ENCODE measurements at places on chromosomes 7 and 10. TPM values are rescaled to one million over a fixed set of nuclear protein-coding genes. Genes with fewer than 3 reads are reported as not detected.

Gene OPN4
- not detected for total RNA-seq

Gene OR13A1
- not detected for total RNA-seq

Gene ZNF722
- total RNA-seq = not detected

Gene INMT
- total RNA-seq = not detected

DNA sequence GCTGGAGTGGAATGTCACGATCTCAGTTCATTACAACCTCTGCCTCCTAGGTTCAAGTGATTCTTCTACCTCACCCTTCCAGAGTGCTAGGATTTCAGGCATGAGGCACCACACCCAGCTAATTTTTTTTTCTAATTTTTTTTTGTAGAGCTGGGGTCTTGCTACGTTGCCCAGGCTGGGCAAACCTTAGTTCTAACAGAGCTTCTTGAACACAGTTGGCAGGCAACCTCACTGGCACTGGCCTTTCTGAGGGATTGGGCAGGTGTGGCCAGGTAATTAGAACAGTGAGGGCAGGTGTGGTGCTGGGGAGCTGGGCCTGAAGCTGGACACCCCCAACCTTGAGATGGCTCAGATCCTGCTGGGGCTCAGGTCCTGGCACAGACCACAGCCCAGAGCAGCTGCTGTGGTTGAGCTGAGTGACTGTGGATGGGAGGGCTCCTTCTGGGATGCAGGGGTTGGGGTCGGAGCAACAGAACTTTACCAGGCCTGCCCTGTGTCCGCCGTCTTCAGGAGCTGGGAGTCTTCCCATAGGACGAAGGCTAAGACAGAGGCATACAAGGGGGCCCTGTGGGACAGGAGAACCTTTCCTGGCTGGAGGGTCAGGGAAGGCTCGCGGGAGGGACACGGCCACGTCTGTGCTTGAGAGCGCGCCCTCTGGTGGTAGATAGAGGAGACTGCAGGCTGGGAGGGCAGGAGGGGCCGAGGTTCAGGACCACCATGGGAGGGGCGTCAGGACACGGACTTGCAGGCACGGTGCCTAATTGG lies 48.2 kb downstream of the COL26A1 start:
- no peak for DNase-seq

GRCh38 chr7:91835826-91836368 lies 44.6 kb downstream of the MTERF1 start:
- DNase-seq = no peak

GRCh38 chr10:33031815-33032653 lies 74.0 kb upstream of the ITGB1 start:
- no peak for DNase-seq

- no peak for DNase-seq
Observed at GRCh38 chr7:2843711-2844152, 376 bp downstream of the GNA12 start.

DNA sequence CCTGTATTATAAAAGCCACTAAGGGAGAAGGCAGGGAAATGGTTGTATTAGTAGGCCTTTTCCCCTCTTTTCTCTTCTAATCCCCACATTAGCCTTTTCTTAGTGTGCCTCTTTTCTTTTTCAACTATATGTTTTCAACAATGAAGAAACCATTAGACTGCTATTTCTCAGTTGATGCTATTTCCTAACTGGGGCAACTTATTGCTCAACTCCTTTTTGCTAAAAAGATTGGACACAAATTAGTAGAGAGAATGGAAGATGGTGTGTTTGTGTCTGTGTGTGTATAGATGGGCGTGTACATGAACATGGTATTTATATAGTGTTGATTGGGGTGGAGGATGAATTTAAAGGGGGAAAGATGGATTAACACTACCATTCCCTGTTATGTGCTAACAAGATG lies 28.4 kb downstream of the TBC1D12 start:
- no peak for DNase-seq

DNA sequence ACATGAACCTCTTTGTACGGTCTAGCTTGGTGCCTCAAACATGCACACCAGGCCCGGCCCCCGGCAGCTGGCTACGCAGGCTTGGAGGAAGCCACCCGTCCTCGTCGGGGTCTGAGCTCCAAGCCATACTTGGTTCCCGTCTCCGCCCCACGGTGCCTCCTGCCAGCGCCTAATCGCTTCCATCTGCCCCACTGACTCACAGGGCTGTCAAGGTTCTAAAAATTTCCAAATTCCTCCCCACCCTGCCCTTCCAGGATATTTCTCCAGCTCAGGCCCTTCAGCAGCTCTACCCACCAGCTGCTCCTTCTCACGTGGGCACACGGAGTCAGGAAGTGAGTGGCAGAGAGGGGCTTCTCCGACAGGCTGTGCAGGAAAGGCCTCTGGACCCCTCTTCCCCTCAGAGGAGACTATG lies 38.8 kb downstream of the TMEM270 start:
- no peak for DNase-seq

- DNase-seq = no peak
Observed at GRCh38 chr10:101028446-101029337, 2.2 kb downstream of the PDZD7 start.

DNA sequence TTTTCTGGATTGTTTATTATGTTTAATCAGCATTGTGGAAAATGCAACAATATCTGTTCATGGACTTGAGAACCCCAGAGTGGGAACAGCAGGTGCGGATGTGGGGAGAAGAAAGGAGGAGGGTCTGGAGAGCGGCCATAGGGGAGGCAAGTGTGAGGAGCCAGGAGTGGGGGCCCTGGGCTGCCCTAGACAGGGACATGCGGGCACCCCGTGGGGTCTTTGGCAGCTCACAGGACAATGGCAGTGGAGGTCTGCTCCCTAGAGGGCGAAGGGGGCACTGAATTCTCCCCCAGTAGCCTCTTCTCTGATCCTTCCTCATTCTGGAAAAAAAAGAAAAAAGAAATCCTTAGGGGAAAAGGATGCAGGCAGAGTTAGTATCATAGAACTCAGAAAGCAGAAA lies 8.9 kb downstream of the TMEM176B start:
- DNase-seq = no peak

- no peak for DNase-seq
Observed at GRCh38 chr7:158074896-158075632, 512.6 kb downstream of the PTPRN2 start.

- DNase-seq = no peak
Observed at GRCh38 chr10:61164458-61165160, 220.6 kb upstream of the RHOBTB1 start.

DNA sequence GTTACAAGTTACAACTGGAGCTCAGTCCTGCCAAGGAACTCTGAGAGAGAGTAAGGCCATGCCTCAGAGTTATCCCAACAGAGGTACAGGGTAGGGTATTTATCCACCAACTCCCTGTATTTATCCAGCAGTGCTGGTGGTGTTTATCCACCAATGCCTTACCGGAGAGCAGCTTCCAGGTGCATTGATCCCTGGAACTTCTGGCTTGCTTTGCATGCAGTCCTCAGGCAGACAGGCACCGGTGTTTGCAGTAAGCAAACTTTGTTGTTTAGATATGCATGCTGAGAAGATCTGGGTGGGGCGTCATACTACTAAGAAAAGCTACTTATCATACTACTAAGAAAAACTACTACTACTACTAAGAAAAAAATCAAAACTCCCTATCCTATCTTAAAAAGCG lies 92.4 kb downstream of the CYP26A1 start:
- no peak for DNase-seq

DNA sequence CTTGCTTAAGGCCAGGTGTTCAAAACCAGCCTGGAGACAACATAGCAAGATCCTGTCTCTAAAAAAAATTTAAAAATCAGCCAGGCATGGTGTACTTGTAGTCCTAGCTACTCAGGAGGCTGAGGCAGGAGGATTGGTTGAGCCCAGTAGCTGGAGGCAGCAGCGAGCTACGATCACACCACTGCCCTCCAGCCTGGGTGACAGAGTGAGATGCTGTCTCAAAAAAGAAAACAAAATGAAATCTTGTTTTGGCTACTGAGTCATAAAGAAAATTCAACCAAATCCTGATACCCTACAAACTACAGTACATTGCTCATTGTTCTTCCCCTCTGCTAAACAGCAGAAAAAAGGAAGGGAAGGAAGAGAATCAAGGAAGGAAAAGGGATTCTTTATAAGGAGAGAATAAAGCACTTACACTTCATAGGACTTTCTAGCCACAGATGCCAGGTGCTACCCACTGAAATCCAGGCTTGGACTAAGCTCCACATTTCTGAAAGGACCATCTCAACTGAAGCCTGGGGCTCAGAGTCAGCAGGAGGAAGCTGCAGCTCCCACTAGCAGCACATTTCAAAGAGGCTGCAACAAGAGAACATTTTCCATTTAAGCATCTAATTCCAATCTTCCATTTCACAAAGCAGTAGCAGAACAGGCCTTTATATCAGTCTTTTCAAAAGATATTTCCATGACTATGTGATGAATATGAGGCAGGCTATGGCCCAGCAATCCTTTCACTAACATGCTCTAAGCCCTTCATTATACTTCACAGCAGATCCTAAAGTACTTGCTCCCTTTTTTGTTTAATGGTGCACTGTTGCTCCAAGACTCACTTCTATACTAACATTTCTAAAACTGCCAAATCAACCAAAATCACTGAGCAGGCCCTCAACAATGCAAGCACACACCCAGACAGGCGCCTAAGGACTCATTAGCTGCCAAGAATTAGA lies 13.5 kb downstream of the TNPO3 start:
- DNase-seq = no peak

All from natural killer cell treated with Interleukin-12 subunit alpha and Interleukin-12 subunit beta and Interleukin-15 and Interleukin-18, amount 100 ng/mL, for 72 hours (primary cell).